G401 (cell line): ENCODE measurements at places on chromosomes 13 and 19. TPM values are rescaled to one million over a fixed set of nuclear protein-coding genes. Genes with fewer than 3 reads are reported as not detected.

The FGF22 gene
- not detected in 2 replicates for total RNA-seq

GRCh38 chr13:57739089-57739488, 107.5 kb downstream of the PCDH17 start:
- no peak for DNase-seq

DNA sequence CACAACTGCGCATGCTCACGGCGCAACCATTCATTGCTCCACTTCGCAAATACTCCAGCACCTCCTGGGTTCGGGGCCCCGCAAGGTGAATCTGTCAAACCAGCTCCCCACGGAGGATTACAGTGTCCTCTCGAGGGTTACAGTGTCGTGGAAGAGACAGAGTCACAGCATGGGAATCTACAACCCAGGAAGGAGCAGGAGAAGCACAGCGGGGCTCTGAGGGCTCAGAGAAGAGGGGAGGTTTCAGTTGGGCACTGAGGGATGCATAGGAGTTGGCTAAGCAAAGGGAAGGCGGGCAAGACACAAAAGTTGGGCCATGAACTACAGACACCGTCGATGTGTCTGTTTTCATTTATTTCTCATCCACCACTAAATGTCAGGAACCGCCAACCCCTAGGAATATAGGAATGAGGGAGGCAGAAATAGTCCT, 1.0 kb upstream of the GTF2F1 start:
- DNase-seq: no peak

GRCh38 chr19:44050740-44051649, 841 bp upstream of the ZNF223 start:
- peak; percentile 48 for DNase-seq

DNA sequence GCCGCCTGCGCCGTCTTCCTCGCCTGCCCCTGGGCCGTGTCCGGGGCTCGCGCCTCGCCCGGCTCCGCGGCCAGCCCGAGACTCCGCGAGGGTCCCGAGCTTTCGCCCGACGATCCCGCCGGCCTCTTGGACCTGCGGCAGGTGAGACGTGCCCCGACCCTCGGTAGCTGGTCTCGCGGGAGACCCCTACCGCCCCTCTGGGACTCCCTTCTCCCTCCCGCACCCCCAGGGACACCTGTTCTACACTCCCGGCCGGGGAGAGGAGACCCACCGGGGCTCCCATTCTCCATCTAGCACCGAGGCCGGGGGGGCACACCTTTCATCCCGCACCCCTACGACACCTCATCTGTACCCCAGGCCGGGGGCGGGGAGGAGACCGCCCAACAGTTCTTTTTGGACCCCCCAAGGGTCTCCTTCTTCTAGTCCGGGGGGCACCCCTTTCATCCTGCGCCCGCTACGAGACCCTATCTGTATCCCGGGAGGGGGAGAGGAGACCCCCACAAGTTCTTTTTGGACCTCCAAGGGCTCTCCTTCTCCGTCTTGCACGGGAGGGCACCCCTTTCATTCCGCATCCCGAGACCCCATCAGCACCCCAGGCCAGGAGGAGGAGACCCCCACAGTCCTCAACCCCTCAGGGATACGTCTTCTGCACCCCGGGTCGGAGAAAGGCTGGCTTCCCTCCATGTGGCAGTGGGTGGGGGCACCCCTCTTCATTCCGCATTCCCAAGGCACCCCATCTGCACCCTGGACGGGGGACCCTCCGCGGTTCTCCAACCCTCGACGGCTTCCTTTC, 533 bp downstream of the TNFSF9 start:
- no peak for DNase-seq
